Activated naive CD8-positive, alpha-beta T cell treated with anti-CD3 and anti-CD28 coated beads for 36 hours (primary cell): ENCODE measurements at places on chromosomes 7 and 10. TPM values are rescaled to one million over a fixed set of nuclear protein-coding genes. Genes with fewer than 3 reads are reported as not detected.

DNA sequence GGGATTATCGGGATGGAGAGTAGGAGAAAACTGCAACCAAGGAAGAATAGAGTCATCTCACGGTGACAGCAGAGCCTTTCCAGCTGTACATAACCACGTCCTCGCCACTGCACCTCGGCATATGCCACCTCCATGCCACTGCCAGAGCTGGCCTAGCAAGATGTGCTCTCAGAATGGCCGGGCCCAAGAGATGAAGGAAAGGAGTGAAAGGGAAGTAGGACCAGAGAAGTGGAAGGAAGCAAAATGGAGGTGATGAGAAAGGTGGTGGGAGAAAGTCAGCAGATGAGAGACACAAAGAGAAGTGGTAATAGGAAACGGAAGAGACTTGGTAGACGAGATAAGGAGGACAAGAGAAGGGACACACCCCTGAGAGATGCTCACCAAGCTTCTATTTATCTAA, 8.0 kb upstream of the CALU start:
- no peak for DNase-seq

MGAM2 gene
- not detected for total RNA-seq

TUBAL3 gene
- total RNA-seq: not detected

DNA sequence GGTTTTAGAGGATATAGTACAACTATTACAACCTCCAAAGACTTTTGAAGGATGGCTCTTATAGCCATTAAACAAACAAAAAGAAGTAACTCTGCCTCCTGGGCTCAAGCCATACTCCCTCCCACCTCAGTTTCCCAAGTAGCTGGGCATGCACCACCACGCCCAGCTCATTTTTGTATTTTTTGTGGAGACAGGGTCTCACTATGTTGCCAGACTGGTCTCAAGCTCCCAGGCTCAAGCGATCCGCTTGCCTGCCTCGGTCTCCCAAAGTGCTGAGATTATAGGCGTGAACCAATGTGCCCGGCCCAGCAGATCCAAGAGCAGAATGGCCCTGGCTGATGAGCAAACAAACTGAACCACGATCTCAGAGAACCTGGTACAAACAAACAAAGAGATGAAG, 16.0 kb downstream of the NANOS1 start:
- no peak for DNase-seq

DNA sequence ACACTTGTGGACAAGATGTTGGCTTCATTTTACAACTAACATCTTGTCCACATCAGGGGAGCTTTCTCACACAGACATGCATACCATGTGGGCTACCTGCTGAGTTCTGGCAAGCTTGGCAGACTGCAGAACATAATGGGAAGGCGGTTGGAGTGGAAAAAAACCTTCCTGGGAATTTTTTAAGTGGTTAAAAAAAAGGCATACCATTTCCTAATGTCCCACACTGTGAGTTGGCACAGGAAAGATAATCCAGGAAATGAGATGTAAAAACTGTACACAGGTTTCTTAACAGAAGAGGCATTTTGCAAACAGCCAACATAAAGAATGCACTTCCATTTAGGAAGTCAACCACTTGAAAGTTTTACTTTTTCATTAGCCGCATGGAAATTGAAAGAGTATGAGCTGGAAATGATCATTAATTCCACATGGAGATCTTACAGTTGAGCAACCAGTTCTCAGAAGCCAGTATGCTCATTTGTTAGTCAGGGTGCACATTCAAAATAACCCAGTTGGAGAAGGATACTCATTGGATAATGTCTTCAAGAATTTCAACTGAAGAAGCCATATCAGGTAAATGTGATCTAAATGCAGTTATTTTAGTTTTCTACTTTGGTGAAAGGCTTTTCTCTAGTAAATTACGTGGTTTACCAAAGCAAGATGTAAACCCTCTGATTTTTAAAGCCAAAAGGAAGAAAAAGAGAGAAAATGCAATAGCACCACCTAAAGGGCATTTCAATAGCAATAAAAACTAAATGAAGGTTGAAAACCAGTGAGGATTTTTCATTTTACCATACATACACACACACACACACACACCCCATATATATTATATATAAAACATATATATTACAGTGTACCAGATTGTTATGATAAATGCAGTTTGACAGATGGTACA, 194.0 kb downstream of the TAX1BP1 start:
- no peak for DNase-seq

SMKR1 gene
- total RNA-seq: 6.1 TPM

OR2A2 gene
- not detected for total RNA-seq

R3HCC1L gene
- 17.7 TPM for total RNA-seq

PAX2 gene
- total RNA-seq: not detected

PNLIPRP2 gene
- total RNA-seq: not detected

GTF2I gene
- 158 TPM for total RNA-seq

PCGF6 gene
- total RNA-seq: 19.9 TPM

TMEM225B gene
- total RNA-seq: 0.42 TPM

DNA sequence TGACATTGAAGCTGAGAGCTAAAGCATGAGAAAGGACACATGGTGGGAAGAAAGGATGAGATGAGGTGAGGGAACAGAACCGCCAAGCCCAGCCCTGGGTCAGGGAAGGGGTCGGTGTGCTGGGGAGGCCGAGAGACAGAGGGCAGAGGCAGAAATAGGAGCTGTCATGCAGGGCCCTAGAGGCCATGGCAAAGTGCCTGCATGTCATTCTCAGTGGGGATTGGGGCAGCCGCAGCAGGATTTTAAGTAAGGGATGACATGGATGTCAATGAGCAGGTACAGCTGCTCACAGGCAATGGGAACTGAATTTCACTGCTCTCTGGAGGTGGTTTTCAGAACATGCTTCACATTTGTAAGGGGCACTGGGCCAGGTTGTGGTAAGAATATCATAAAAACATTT, 227.4 kb downstream of the RAB11FIP2 start:
- no peak for DNase-seq

GRCh38 chr10:89653410-89653869, 8.4 kb upstream of the PANK1 start:
- DNase-seq: no peak
